Right ventricle myocardium superior (tissue), 1 donor: ENCODE measurements at places on chromosomes 13 and 19. TPM values are rescaled to one million over a fixed set of nuclear protein-coding genes. Genes with fewer than 3 reads are reported as not detected.
A peak's percentile ranks its signal among the peaks of the same experiment; 100 is the strongest.

DNA sequence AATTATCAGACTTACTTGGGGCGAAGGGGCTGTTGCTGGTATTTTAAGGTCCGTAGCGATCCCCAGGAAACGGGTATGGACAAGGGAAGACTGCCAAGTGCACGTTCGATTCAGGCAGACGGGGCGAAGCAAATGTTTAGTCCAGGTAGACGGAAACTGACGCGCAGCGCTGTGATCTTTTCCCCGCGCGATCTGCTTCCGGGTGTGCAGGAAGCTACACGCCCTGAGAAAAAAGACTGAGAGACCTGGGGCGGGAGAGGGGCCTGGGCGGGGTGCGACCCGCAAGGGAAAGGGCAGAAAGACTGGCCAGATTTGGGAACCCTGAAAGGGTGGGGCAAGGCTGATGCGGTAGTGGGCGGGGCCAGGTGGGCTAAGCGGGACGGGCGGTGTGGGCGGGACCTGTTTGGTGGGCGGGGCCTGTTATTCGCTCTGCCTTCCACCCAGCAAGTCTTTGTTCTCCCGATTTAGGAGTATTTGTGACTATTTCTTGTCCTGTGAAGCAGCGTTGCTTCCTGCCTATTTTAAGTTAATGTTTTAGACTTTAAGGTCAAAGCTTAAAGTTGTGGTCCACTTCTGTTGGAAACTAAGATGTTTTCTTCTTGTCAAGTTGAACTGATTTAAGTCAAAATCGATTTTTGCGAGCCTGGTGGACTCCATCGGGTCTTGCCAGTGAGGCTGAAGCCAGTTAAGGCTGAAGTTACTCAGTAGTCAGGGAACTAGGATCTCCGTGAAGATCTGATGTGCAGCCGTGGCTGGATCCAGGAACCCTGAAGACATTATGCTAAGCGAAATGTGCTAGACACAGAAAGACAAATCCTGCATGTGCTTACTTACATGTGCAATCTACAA, at the start of gene ZNF836:
ZNF836 (minus strand) TSS at position 301 of the 849 bp plus-strand sequence. CDS start 3,549 bp downstream, outside the sequence.
- peak; percentile 94 for DNase-seq

GRCh38 chr19:40261631-40262030, 23.5 kb downstream of the AKT2 start:
- no peak for DNase-seq

The ZNF536 gene
- total RNA-seq: 4.8 TPM

GRCh38 chr13:23771552-23771951, 117.6 kb downstream of the MIPEP start:
- DNase-seq: no peak

DNA sequence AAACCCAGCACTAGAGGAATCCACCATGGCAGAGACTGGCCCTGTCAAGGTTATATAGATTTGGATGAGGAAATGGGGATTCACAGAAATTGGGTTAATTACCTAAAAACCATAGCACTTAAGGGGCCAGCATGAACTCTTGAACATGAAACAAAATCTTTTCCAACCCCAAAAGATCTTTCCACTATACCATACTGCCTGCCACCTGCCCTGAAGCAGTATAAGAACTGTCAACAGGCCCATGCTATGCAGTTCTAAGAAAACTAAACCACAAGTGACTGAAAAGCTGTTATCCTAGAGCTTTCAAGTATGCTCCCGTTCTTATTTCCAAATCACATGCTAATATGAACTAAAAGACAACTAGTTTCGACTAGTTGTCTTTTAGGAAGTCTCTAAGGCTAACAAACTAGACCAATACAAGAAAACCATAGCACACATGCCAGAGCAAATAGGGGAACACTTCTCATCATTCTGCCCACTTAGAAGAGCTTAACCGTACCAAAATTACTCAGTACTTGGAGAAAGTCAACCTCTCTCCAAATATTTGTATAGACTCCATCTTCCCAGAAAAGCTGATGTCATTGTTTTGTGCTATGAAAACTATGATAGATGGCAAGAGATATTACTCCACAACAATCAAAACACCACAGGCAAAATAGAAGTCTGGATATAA, 27.5 kb downstream of the HSPH1 start:
- no peak for DNase-seq

GRCh38 chr19:377801-378581, 31.0 kb downstream of the C2CD4C start:
- DNase-seq: no peak

- peak; percentile 40 for DNase-seq
These were observed 41.6 kb downstream of the GAS6 start for GRCh38 chr13:113822266-113822665.

DNA sequence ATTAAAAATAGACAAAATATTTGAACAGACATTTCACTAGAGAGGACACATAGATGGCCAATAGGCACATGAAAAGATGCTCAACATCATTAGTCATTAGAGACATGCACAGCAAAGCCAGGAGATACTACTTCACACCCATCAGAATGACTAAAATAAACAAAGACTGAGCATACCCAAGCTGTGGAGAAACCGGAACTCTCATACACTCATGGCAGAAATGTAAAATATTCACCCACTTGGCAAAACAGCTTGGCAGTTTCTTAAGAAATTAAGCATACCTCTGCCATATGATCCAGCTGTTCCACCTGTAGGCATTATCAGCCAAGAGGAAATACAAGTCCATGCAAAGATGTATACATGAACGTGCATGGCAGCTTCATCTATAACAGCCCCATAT, 213.4 kb downstream of the TSHZ3 start:
- no peak for DNase-seq

The IFNL1 gene
- total RNA-seq: not detected

The HCN2 gene
- 4.1 TPM for total RNA-seq

GRCh38 chr13:48560657-48561337, 27.9 kb upstream of the RCBTB2 start:
- no peak for DNase-seq

- no peak for DNase-seq
These were observed 56.8 kb downstream of the LRCH1 start for GRCh38 chr13:46609726-46610125.

GRCh38 chr19:50317115-50317514, 12.1 kb downstream of the KCNC3 start:
- DNase-seq: no peak

- DNase-seq: no peak
These were observed at the start of gene SOHLH2 for GRCh38 chr13:36214163-36214921. Gene SOHLH2 (minus strand): TSS chr13:36214556. CDS start chr13:36214526, 30 bp downstream.

- no peak for DNase-seq
These were observed 60.6 kb upstream of the TPP2 start for GRCh38 chr13:102536196-102536595.

The C19orf18 gene
- total RNA-seq: 2.4 TPM

The KLK14 gene
- total RNA-seq: 1.9 TPM

The GJB6 gene
- not detected for total RNA-seq

The TMEM255B gene
- total RNA-seq: 6.9 TPM

DNA sequence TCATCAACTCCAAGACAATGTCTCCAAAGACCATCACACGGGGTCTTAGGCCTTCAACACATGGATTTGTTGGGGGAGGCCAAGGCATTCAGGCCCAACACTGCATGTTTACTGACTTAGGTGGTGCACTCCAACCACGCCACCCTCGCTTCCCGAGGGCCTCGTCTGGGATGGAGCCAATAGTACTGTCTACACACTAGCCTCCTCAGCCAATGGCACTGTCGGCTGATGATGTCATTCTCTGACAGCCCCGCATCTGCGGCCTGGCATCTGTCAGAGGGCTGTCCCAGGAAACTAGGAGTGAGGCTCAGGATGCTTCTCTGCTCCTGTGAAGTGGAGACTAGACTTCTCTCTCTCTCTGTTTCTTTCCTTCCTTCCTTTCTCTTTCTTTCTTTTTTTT, 96.6 kb downstream of the TEX26 start:
- DNase-seq: no peak

GRCh38 chr19:18280247-18281081, 958 bp downstream of the JUND start:
- DNase-seq: peak; percentile 89

DNA sequence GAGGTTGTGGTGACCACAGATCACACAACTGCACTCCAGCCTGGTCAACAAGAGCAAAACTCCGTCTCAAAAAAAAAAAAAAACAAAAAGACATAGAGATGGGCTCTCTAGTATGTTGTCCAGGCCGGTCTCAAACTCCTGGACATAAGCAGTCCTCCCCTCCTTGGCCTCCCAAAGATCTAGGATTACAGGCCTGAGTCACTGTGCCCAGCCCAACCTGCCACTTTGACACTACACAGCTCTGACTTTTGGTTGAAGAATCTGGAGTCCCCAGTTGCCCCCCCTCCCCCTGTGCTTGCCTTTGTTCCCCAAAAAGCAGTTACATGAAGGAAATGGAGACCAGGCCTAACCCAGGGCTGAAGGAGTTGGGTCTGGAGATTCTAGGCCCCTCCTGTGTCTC, 12.9 kb downstream of the CARM1 start:
- DNase-seq: no peak

DNA sequence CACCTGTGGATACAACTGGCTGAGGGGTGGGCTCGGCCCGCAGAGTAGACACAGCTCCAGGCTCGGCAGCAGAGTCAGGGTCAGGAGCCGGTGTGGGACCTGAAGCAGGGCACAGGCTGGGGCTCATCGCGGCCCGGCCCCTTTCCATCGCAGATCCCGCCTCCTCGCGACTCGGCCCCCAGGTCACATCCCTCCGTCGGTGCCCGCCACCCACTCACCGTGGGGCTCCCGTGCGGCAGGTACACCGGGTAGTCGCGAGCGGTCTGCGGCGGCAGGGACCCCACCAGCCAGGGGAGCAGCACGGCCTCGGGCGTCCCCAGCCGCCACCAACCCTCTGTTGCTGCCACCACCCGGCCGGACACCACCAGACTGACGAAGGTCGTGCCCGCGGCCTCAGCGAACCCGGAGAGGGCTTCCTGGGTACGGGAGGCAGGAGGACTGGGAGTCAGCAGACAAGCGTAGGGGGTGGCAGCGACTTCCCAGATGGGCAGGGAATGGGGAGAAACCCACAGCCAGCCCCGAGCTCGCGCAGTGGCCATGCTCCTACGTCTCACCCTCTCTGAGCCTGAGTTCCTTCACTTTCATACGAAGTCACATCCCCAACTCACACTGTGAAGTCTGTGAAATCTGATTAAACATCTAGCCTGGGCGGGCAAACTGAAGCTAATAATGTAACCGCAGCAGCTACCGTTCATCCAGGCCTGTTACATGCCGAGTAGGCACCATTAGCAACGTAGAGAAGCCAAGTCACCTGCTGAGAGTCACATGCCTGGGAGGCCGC, 3.7 kb downstream of the FUZ start:
- peak; percentile 75 for DNase-seq

The KRTDAP gene
- total RNA-seq: not detected

DNA sequence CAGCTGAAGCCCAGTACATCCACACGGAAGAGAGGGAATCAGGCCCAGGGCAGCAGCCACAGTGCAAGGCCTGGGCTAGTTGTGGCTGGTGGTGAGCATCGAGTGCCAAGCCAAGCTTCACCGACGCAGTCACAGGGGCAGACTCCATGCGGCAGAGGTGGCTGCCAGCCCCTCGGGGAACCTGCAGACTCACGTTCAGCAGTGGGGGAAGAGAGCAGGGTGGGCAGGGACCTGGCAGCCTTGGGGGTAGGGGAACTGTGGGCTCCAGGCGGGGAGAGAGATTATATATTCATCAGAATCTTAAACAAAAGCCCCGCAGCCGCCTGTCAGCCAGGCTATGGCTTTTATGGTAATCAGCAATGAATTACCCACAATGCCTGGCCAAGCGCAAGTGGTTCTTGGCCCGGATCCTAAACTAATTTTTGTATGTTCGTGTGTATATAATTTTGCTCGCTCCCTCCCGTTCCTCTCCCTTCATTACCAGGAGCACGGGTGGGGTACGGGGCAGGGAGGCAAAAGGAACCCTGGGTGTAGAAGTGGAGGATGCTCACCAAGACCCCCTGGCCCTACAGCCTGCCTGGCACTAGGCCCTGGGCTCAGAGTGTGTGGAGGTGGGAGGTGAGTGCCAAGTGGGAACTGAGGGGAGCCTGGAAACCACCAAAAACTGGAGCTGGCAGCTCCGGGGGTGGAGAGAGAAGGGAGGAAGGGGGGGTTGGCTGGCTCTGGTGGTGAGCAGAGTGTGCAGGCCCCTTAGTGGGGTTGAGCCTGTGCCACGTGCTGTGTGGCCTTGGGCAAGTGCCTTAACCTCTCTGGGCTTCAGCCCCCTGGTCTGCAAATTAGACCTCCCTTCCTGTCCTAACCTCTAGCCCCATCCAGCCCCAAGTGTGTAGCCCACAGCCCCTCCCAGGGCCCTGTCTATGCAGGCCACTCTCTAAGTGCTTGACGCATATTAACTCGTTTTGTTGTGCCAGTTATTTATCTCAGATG, 31.9 kb downstream of the PTPRS start:
- DNase-seq: peak; percentile 74

DNA sequence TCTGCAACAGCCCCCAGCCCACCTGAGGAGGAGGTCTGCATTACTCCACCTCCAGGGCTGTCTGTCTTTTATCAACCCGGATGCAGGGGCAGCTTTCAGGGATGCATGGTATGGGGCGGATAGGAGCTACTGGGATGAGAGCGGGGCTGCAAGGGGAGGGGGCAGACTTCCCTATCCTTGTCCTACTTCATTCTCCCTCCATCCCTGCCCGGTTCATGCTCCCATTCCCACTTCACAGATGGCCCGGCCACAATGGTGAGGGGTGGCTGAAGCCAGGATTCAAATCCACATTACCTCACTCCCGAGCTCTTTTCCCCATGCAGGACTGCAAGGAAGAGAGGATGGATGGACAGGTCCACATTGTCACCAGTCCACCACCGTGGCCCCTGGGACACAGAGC, 40.5 kb upstream of the VSTM2B start:
- DNase-seq: no peak

The TMEM59L gene
- total RNA-seq: 1.6 TPM

The CILP2 gene
- 0.40 TPM for total RNA-seq

GRCh38 chr19:18340990-18341868, 831 bp downstream of the PGPEP1 start:
- peak; percentile 75 for DNase-seq

DNA sequence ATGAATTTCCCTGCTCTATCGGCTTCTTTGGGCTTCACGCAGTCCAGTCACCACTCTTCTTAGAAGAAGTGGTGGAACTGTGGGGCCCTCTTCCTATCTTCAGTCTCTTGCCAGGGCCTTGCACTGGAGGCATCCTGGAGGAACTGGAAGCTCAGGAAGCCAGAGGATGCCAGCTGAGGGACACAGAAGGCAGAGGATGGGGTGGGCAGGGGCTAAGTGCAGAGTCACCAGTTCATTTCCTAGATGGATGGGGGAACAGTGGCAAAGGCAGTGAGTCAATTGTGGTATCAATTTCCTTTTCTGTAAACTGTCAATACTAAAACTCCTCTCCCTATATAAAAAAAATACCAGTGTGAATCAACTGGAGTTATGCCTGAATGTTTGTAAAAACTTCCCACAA, 419.7 kb downstream of the KLF12 start:
- DNase-seq: no peak

GRCh38 chr19:27793128-27793643, 1419.8 kb downstream of the UQCRFS1 start:
- DNase-seq: peak; percentile 80

- no peak for DNase-seq
These were observed 454.4 kb downstream of the TDRD3 start for GRCh38 chr13:60851378-60851777.

GRCh38 chr13:112986470-112986869, 17.5 kb downstream of the MCF2L start:
- no peak for DNase-seq
